ENCODE measurements at places on chromosomes 1 and 21.

DNA sequence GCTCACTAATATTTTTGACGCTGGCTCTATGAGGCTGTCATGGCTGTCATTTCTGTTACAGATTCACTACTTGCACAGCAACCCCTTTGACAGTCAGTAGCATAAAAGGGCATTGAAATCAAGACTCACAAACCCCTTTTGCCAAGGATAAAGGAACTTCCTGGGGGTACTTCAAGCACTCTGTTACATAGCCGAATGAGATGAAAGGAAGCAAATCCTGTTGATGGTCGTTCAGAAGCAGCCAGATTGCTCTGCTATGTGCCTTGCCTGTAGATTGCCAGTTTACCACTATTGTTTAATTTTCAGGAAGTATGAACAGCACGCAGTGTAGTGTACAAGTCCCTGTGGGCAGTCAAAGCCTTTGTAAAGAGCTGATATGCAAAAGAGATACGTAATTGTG lies 296.2 kb downstream of the LRRIQ3 start:
- no peak for DNase-seq

DNA sequence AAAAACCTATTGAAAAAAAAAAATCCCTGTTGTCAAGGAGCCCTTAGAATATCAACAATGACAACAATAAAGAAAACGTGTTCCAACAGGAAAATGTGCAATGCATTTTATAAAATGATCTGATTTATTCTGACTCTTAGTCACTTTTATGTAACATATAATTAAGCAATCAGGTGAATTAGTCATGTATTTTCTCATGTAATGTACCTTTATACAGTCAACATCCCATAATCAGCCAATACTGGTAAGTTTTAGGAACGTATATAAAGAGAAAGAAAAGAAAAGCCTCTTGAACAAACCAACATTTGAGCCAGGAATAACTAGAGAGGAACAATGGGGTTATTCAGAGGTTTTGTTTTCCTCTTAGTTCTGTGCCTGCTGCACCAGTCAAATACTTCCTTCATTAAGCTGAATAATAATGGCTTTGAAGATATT lies at the start of gene CLCA4:
CLCA4 (plus strand) TSS at position 292 of the 435 bp plus-strand sequence; CDS start at position 334, 42 bp downstream.
- DNase-seq, result no peak

GRCh38 chr1:27992276-27992675 lies 32.5 kb downstream of the XKR8 start:
- DNase-seq, result no peak

- no peak for DNase-seq
Measured at GRCh38 chr1:1093610-1093943, 19.5 kb upstream of the RNF223 start.

- DNase-seq, result no peak
Measured at GRCh38 chr1:243974451-243975292, 76.4 kb upstream of the ZBTB18 start.

GRCh38 chr1:162548170-162548569 lies 13.4 kb upstream of the UAP1 start:
- DNase-seq, result no peak

DNA sequence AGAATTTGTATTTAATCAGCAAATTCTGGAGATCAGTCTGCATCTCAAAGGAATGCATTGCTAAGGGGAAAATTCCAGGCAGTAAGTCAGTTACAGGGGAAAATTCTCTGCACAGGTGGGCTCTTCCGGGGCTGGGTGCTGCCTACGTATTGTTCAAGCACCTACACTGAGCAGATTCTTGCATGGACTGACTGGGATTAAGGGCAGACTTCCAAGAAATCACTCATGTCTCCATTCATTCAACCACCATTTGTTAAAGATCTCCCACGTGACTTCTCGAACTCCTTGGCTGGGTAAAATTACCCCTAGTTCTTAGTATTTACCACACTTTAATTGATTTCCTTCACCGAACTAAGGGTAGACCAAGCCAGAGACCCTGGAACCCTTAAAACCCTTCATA lies 28.2 kb upstream of the KCNE1 start:
- no peak for DNase-seq

DNA sequence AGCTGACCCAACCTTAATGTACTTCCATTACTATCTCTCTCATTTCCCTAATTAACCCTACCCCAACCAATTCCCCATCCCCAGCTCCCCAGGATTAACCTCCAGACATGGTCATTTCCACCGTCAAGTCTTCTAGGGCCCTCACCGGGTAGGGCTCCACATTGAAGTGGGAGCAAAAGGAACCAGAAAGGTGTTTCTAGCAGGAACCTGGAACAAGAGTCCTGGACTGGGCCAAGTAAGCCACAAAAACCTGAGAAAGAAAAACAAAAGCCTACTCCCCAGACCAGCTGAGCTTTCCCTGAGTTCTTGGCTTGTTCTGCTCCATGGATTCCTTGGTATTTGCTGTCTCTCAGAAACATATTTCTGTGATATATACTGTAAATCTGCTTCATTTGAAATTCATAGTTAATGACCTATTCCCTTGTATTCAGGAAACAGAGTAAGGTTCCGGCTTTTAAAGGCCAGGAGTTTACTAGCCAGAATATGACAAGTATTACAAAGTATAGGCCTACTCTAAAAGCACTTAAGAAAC lies 58.4 kb downstream of the SYF2 start:
- no peak for DNase-seq

- peak; percentile 17 for DNase-seq
Measured at GRCh38 chr1:27719286-27720251, 6.2 kb upstream of the FAM76A start.

- no peak for DNase-seq
Measured at GRCh38 chr1:29893046-29893723, 656.9 kb downstream of the PTPRU start.

GRCh38 chr1:95073446-95073845 lies 695 bp upstream of the ALG14 start:
- DNase-seq, result no peak

- DNase-seq, result no peak
Measured at GRCh38 chr1:231487910-231488309, 40.6 kb upstream of the TSNAX start.

DNA sequence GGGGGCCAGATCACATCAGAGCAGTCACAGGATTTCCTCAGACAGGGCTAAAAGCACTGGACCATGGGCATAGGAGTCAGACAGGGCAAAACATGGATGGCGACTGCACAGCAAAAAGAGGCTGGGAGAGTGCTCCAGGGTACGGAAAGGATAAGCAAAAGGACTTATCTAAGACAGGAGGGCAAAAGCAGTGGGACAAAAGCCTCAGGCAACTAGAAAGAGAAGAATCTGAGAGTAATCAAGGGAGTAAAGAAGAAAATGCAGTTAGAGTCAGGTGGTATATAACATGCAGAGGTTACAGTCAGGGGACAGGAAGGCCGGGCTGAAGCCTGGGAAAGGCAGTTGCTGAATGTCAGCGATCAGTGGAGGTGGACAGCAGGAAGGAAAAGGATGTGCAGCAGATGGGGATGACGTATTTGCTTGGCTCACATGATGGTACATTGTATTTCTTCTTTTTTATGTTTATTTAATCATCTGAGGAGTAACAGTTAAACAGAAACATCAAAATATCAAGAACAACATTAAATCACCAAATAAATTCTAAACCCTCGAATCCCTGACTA lies 63.1 kb upstream of the CNN3 start:
- no peak for DNase-seq

DNA sequence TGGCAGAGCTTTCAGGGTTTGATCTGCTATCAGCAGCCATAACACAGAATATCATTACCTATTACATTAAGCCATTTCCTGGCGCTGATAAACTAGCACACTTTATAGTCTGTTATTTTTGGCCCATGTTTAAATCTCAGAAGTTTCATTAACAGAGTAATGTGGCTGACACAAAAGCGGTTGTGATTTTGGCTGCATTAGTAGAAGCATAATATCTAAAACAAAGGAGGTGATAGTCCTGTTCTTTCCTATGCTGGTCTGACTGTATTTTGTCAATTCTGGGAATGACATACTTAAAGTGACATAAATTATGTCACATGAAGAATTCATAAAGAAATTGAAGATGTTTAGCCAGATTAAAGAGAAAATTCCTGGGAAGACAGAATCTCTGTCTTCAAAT lies 151.3 kb upstream of the KCND3 start:
- no peak for DNase-seq

DNA sequence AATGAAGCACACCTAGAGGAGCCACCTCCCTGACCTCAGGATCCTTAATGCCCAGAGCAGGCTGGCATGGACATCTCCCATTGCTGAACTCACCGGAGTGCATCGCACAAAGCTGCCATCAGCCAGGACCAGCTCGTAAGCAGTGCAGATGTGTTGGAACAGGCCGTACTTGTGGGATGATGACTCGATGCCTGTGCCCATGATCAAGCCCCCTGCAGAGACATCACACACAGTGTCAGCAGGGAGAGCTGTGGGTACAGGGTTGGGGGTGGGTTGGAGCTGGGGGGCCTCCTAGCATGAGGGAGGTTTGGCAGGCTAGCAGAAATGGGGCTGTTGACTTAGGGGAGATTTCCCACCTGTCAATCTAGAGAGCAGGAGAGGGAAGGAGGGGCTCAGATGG lies 12.0 kb downstream of the DHCR24 start:
- DNase-seq, result no peak

DNA sequence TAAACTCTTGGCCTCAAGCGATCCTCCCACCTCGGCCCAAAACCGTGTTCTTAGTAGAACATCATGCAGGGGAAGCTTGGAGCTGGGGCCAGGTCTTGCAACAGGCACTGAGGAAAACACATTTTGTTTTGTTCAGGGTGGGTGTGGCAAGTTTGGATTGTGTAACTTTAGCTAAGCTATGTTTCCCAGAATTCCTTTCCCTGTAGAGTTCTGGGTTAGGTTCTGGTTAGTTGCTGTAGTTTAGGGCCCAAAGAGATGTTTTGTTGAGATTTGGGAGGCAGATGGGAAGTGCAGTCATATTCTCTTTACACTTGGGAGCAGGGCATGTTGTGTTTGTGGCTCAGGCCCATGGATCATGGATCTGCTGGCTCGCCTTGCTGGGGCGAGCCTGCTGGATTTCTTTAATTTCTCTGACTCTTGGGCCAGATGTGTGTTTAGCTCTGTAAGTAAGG lies 24.0 kb downstream of the PLA2G5 start:
- DNase-seq, result no peak

- no peak for DNase-seq
Measured at GRCh38 chr1:8239306-8240023, 78.4 kb upstream of the SLC45A1 start.

GRCh38 chr1:18285538-18285924 lies 177.9 kb downstream of the IGSF21 start:
- no peak for DNase-seq

- no peak for DNase-seq
Measured at GRCh38 chr1:186272486-186272885, 102.6 kb downstream of the TPR start.

DNA sequence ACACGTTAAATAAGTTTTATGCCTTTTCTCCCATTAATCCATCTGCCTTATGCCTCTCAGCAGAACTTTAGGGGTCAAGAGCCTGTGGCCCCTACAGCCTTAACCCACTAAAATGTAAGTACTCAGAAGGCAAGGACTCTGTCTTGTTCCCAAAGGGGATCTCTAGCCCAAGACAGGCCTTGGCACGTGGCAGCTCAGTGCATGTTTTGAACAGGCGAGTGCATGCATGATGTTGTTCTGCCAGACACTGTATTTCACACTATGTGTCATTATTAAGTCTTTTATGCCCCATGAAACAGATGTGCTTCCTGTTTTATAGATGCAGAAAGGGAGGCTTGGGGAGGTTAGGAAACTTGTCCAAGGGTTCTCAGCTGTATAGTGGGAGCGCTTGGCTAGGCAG lies 102.8 kb downstream of the ETS2 start:
- DNase-seq, result no peak

DNA sequence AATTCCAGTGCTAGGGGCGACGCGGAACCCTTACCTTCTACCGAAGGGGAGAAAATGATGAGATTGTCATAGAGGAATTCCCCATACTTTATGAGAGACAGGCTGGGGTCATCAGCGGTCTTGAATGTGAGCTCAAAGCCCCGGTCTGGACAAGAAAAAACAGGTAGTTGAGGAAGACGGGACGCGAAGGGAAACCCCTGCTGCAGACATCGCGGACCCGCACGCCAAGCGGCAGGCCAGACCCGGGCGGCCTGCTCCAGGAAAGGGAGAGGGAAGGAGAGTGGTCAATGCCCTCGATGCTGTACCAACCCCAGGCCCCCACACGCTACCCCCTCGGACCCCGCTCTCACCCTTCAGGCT lies 342 bp downstream of the DDOST start:
- DNase-seq, result no peak

GRCh38 chr1:115112496-115113375 lies 23.4 kb upstream of the TSPAN2 start:
- DNase-seq, result no peak

DNA sequence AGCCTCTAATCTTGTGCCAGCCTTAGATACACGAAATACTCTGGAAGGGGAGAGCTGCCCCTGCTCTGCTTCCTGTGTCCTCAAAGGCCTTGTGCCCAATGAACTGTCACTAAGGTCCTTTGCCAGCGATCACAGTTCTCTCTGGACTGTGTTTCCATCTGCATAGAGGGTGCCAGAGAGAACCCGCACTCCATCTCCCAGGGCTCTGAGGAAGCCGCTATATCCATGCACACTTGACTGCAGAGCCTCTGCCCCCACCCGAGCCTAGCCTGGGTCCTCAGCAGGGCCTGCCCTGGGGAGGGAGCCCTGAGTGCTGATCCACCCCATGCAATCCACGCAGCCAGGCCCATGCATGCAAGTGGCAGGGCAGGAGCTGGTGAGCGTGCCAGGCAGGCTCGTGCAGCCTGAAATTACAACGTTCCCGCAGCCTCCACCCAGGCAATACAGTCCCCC lies 30.6 kb upstream of the KIF21B start:
- DNase-seq, result no peak

DNA sequence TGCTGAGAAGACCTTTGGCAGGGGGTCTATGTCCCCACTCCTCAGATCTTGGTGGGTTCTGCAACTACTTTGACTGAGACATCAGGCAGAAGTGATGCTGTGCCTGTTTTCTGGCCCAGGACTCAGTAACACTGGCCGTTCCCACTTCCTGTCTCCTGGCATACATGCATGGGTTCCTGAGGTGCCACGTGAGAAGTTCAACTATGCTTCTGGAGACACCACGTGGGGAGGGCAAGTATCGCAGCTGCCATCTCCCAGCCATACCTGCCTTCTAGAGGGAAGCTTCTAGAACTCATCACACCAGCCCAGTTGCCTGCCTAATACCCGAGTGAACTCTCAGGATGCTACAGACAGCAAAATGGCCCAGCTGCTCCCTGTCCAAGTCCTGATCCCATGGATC lies 65.8 kb downstream of the TRABD2B start:
- DNase-seq, result no peak

GRCh38 chr1:21939650-21940374 lies 2.7 kb upstream of the HSPG2 start:
- DNase-seq, result peak; percentile 83

GRCh38 chr1:182561456-182561855 lies 27.6 kb downstream of the RNASEL start:
- DNase-seq, result no peak
